Breast epithelium (tissue), 4 donors: ENCODE measurements at places on chromosomes 12 and 14.

DNA sequence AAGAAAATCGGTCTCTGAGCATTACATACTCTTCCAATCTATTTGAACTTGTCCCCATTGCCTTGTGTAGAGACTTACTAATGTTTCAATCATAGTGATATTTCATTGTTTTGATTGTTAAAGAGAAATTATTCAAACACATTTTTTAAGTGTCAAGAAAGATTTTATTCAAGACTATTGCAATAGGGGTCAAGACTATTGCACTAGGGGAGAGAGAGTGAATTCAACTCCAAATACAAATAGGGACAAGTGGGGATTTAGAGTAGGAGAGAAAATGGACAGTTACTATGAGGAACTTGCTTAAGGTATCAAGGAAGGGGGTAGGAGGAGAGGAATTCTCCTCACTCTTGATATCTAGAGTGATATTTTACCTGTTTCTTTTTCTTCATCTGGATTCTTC lies 73.1 kb downstream of the FAR2 start:
- no peak for DNase-seq

DNA sequence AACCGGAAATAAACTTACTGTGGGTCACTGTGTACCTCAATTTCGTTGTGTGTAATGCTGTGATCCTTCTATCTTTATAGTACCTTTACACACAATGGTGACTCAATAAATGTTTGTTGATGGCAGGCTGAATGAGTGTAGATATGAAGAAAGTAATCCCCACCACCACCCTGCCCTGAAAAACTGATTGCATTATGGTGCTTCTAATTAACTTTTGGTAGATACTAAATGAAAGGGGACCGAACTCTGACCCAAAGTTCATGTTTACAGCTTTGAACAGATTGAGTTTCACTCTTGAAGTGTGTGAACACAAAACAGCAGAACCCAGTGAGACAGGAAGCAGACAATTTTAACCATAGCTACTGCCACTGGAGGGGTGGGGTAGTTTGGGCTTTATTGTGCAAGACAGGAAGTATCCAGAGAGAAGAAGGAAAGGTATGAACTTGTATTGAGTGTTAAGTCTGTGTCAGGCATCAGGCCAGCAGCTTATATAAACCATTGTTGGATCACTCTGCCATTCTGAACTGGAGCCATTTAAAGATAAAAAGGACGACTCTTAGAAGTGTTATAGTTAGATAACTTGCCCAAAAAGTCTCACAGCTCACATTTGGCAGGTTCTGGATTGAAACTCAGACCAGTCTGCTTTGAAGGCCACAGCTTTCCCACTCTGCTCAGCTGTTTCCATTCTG lies 197.0 kb upstream of the AMIGO2 start:
- DNase-seq, result no peak

GRCh38 chr12:53502331-53502730 lies 1.2 kb downstream of the TARBP2 start:
- no peak for DNase-seq

- DNase-seq, result no peak
Measured at GRCh38 chr14:65776193-65776852, 363.8 kb downstream of the FUT8 start.

- DNase-seq, result no peak
Measured at GRCh38 chr12:39824505-39825212, 205.1 kb upstream of the ABCD2 start.

- peak; percentile 27 for DNase-seq
Measured at GRCh38 chr14:75906680-75907280, 75.0 kb downstream of the TGFB3 start.

GRCh38 chr14:40981247-40981646 lies 625.4 kb upstream of the LRFN5 start:
- no peak for DNase-seq
